ENCODE measurements at places on chromosomes 6 and 20.

GRCh38 chr6:138229663-138230179, 11.4 kb upstream of the PBOV1 start:
- DNase-seq = no peak

GRCh38 chr6:148250975-148251685, 91.5 kb upstream of the SASH1 start:
- DNase-seq = peak; percentile 57

DNA sequence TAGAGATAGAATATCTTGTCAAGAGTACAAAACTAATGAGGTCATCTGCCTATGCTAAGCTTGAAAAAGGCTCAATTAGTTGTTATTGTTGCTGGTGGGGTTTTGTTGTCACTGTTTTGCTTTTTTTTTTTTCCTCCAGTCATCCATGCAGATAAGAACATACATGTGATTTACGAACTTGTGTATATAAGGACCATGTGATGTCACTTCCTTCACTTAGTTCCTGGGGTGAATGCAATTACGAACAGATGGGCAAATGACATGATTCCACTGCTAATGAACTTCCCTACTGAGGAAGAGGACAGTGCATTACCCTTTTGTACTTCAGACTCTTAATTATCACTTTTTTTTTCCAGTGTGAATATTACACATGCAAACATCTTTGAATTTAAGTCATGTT, 1175.3 kb upstream of the GJE1 start:
- DNase-seq = no peak

DNA sequence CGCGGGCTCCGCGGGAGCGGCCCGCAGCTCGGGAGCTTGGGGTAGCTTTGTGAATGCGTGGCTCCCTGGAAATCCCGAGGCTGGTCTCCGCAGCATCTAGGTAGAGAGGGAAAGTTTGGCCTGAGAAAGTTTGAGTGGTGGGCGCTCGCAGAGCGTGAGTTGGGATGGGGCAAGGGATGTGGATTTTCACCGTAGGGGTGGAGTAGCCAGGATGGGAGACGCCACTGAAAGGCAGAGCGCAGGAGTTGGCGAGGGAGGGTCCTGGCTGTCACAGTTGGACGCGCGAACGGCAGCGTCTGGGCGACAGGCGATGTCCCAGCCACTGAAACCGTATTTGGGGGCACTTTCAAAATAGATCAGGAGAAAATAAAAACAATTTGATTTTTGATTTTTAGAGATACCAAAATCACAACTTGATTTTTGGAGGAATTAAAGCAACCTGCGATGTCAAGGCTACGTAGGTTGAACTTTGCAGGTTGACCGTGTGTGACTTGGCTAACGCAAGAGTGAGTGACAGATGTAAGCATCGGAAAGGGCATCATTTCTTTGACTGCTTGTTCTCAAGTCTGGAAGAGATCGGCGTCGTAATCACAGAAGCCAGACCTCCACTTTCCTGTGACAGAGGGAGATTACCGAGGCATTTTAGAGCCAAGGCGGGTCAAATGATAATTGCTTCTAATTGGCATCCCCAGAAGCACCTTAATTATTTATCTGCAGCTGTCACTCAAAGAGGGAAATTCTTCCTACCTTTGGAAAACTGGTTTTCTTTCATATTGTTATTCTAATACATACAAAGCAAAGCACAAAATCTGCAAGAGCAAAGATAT, 646 bp downstream of the HEY2 start:
- DNase-seq = no peak

GRCh38 chr6:110882824-110883554, 8.4 kb downstream of the AMD1 start:
- DNase-seq = no peak

DNA sequence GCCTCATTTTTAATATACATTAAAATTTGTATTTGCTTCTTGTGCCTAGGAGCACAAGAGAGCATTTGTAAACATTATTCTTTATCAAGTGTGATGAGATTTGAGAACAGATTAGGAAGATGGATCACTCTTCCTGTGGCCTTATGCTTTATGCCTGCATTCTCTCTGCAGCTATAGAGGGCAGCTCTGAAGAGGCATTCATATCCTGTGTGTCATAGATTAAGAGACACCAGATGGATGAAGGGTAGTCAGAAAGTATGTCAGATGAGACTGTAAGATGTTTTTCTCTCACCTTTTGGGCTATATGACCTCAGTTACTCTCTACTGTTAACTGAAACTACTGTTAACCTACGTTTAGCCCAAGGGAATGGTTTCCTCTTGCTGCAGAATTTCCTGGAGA, 61.4 kb downstream of the DNAH8 start:
- DNase-seq = peak; percentile 58

DNA sequence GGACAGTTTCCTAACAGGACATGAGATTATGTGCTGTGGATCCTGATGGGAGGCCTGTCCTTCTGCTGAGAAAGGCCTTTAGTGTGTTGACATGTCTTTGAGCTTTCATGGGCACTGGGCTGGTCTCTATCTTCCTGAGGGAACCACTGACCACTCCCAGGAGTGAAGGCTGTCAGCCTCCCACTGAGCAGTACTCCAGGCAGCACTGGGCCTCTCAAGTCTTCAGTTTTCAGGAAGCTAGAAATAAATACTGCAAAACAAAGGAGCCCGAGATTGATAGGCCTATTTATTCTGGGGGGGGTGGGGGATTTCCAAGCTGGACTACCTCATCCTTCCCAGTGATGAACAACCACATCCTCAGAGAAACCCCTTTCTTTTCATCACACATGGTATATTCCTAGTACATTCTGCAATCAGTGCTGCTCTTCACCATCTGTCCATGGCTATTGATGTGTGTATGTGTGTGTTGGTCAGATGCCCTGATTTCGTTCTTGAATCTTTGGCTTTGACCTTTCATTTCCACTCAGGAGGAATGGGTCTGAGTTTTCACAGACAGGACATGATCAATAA, 180.9 kb upstream of the SPTLC3 start:
- DNase-seq = peak; percentile 6

- DNase-seq = no peak
These were observed 92.9 kb downstream of the FYN start for GRCh38 chr6:111780393-111780792.

DNA sequence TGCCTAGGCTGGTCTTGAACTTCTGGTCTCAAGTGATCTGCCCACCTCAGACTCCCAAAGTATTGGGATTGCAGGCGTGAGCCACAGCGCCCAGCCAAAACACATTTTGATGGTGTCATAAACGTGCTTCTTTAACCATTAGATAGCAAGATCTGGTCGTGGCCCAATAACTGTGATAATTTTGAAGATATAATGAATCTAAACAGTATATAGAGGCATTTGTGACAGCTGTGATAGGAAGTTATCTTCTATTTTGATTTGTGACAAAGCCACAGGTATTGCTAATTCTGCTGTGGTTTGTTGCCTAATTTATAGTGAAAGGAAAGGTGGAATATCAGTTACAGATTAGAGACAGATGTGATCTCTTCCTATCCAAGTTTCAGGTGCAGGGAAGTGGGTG, 695 bp upstream of the OXT start:
- DNase-seq = no peak

- no peak for DNase-seq
These were observed 212.6 kb upstream of the MAN1A1 start for GRCh38 chr6:119562168-119562567.

DNA sequence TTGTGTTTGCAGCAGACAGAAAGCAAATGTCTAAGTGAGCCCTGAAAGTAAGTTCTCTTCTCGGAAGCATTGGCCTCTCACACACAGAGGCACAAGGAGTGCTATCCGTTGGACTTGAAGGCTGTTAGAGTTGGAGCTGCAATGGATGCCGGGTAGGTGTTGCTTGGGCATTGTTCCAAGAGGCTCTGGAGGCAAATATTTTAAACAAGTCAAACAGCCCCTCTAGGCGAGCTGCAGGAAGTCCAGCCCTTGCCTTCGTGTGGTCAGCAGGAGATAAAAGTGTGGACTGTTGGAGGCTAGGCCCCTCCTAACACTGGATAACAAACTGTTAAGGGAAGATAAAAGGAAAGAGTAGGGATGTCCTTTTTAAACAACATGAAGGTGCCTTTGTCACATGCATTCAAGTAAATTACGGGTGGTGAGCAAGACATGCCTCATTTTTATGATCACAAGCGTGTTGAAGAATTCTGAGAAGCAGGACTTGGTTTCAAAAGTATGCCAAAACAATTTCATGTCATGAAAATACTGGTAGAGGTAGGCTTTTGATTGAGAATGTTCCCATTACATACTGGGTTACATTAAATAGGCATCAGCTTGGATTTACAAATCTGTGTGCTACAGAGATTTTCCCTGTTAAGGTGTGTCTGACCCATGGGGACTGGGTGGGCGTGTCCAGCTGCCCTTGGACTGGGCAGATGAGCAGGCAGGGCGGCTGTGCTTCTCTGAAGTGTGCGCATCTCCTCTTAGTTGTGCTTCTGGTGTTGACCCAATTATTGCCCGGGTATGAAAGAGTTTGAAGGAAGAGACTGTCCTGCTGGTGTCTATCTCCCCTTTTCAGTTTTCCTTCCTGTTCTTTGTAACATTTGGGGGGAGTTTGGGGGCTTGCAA, 57.5 kb downstream of the RREB1 start:
- DNase-seq = peak; percentile 64

GRCh38 chr20:20229595-20229994, 138.3 kb upstream of the INSM1 start:
- DNase-seq = no peak

DNA sequence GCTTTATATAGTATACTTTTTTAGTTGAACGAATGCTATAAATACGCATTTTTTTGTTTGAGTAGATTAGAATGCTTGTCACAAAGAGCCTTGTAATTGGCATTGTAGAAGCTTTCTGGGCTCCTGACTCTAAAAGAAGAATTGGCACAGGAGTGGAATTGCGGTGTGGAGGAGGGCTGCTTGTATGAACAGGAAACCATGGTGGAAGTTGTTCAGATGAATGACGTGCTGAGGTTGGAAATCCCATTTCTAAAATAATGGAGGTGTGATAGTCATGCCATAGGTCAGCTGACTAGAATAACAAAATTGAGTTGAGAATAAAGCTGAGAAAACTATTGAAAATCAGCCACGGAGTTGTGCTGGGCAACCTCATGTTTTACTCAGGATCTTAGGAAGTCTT, 174.9 kb downstream of the QKI start:
- DNase-seq = no peak

DNA sequence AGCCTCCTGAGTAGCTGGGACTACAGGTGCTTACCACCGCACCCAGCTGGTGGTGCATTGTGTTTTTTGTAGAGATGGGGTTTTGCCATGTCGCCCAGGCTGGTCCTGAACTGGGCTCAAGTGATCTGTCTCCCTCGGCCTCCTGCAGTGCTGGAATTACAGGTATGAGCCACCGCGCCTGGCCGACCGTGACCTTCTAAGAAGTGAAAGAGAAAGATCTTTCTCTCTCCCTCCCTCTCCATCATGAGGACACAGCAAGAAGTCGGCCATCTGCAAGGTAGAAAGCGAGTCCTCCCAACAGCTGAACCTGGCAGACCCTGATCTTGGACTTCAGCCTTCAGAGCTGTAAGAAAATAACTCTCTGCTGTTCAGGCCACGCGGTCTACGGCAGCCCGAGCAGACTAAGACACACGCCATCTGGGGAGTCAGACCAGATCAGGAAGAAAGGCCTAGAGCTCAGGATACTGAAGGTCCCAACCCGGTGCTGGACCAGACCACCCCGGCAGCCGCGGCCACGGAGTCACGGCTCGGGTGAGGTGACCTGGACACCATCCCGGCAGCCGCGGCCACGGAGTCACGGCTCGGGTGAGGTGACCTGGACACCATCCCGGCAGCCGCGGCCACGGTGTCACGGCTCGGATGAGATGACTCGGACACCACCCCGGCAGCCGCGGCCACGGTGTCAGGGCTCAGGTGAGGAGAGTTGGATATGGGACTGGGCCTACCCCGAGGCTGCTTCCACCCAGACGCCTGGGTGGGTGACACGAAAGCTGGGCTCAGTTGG, 9.6 kb downstream of the GMEB2 start:
- DNase-seq = no peak

- DNase-seq = no peak
These were observed 210.3 kb upstream of the FERMT1 start for GRCh38 chr20:6333110-6333509.

GRCh38 chr20:23294166-23294565, 56.4 kb upstream of the NXT1 start:
- peak; percentile 9 for DNase-seq

DNA sequence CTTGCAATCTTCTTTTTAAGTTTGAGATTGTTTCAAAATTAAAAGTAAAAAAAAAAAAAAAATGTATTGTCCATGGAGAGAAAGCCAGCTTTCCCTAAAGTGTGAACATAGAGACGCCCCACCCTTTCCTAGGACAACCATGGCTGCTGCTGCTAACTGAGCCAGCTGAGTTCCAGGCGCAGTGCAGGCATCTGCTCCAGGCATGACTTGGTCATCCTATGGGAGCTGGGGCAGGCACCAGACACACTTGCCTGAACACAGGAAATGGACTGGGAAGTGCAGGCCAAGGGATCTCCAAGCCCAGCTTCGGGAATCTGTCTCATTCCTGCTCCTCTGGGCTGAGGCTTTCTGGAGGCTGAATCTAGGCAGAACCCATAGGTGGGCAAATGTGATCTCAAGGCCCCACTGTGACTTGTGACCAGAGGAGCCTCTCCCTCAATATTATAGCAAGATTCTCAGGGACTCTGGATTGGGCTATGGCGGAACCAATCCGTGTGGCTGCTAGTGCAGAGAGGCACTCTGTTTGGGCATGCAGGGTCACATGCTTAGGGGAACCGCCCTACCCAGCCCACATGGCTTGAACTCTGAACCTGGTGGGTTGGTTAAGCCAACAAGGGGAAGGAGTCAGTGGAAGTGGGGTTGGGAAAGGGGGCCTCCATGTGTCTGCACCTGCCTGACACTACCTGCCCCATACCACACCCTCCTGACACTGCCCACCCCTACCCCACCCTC, 138.2 kb upstream of the CST7 start:
- no peak for DNase-seq

DNA sequence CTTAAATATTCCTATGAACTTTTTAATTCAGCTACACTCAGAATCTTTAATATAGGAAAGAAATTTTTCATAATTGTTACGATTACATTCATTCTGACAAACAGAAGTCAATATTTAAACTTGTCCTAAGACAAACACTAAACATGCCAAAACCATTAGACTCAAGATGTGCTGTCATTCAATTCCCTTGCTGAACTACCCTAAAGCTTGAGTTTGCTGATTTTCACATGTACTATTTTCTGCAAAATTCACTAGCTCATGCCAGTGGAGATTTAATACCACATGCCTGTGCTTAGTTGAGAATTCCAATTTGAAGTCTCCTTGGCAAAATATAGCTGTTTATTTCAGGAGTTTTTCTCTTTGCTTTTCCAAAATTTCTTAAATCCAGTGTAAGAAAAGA, 448.0 kb downstream of the COL12A1 start:
- no peak for DNase-seq

GRCh38 chr6:170174771-170175643, 115.9 kb downstream of the DLL1 start:
- no peak for DNase-seq

Data from mesenchymal stem cell (in vitro differentiated cells and primary cell).